Activated CD8-positive, alpha-beta memory T cell treated with anti-CD3 and anti-CD28 coated beads for 1 hour (primary cell): ENCODE measurements at places on chromosomes 12 and 14.
A peak's percentile ranks its signal among the peaks of the same experiment; 100 is the strongest.

DNA sequence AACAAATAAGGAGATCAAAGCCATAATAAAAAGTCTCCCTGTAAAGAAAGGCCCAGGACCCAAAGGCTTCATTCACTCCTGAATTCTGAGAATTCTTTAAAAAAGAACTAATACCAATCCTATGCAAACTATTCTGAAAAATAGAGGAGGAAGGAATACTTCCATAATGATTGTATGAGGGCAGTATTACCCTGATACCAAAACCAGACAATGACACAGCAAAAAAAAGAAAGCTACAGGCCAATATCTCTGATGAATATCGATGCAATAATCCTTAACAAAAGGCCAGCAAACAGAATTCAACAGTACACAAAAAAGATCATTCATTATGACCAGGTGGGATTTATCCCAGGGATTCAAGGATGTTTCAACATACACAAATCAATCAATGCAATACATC is 457.8 kb upstream of the FBXO33 start:
- no peak for DNase-seq

GRCh38 chr12:43289426-43289801 is 262.6 kb downstream of the ADAMTS20 start:
- no peak for DNase-seq

GRCh38 chr14:22753586-22753985 is 12.9 kb upstream of the OXA1L start:
- DNase-seq = no peak

DNA sequence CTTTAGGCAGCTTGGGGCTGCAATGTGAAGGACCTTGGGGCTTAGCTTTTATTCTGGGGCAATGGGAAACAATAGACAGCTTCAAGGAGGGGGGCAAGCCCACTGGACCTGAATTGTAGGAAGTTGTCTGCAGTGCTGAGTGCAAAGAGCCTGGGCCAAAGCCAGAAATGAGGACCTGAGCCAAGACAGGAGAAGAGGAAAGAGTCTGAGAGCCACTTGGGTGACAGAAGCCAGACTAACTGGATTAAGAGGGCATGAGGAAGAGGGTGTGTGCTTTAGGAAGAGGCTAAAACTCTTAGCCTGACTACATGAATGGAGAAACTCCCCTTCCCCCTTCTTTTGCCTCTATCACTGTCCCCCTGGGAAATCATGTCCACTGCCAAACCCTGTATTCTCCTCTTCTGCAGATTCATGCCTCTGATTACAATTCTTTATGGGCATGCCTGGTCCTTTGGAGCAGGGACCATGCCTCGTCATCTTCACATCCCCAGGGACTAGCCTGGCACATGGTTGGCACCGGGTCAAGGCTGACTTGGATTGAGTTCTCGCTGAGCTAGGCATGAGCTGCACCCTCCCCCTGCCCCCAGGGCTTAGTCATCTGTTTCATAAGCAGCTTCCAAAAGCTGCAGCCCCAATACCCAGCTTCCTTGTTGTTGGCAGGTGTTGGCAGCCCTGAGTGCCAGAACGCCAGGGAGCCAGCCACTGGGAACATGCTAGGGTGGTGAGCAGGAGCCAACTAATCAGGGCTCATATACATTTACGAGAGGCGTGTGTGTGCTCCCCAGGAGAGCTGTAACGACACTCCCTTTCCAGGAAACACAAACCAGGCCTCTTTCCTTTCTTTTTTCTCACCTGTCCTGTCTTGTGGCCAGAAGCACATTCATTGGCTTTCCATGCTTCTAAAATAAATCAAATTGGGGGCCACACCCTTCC is 27.7 kb upstream of the JDP2 start:
- no peak for DNase-seq

DNA sequence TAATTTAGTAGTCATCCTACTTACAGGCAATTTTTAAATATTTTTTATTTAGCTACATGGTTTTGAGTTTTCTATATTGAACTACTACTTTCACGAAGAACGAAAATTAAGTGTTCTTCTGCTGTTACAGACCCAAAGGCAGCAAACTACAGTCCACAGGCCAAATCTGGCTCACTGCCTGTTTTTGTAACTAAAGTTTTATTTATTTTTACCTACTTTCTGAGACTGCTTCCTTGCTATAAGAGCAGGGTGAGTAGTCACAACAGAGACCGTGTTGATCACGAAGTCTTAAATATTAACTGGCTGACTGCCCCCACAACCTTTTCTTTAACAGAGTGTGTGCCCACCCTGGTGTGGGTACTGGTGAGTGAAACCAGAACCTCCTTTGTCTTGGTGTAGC is 11.6 kb downstream of the RBM19 start:
- DNase-seq = no peak

DNA sequence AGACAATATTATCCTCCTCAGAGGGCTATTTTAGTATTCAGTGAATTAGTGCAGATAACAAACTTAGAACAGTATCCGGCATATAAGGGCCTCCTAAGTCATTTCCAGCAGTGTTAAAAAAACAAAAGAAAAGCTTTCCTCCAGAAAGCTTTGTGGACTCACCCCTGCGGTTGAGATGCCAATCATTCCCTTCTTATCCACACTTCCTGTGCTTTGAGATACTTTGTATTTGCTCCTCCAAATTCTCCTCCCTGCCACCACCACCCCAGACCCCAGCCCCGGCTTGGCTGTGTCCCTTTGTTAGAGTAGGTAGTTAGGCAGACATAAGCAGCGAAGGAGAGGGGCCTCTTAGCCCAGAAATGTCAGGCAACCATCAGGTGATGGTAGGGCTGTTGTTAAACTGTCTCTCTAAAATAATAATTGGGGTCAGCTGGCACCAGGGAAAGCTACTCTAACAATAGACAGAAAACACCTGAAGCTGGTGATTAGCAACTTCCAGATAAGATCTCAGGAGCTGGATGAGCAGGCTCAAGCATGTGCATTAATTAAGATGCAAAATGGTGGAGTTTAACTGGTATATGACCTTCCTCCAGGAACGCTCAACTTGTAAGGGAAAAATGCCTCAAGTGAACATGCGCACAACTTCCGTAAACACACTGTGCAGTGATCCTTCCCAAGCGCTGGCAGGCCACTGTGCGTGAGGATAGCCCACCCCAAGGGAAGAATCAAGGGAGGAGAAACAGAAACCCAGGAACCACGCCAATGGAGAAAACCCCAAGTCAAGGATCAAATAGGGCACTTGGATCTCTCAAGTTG is 152.1 kb upstream of the EEA1 start:
- DNase-seq = no peak

- DNase-seq = no peak
These were observed 12.1 kb upstream of the GPX2 start for GRCh38 chr14:64954491-64955240.

- no peak for DNase-seq
These were observed 15.9 kb downstream of the WSCD2 start for GRCh38 chr12:108145011-108145410.

GRCh38 chr14:33352821-33353220 is 414.1 kb downstream of the NPAS3 start:
- DNase-seq = no peak

- DNase-seq = no peak
These were observed 9.4 kb upstream of the MORN3 start for GRCh38 chr12:121678716-121679300.

GRCh38 chr12:20588042-20588441 is 107.1 kb upstream of the SLCO1C1 start:
- DNase-seq = no peak

- no peak for DNase-seq
These were observed 17.4 kb downstream of the KRT76 start for GRCh38 chr12:52759695-52760094.

DNA sequence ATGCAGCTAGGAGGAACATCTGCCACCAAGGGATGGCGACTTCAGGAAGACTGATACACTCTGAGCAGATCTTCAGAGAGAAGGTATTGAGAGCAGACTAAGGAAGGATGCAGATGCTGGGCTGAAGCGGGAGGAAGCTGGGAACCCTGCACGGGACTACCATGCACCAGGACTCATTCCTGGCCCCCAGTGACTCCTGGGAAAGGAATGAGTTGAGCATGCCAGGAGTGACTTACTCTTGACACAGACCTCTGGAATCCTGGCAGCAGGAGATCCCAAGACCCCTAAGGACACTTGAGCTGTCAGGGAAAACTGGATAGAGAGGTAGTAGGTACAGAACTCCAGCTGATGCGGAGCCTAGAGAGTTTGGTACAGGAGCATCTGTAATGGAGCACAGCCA is 336.1 kb downstream of the RPS29 start:
- no peak for DNase-seq

DNA sequence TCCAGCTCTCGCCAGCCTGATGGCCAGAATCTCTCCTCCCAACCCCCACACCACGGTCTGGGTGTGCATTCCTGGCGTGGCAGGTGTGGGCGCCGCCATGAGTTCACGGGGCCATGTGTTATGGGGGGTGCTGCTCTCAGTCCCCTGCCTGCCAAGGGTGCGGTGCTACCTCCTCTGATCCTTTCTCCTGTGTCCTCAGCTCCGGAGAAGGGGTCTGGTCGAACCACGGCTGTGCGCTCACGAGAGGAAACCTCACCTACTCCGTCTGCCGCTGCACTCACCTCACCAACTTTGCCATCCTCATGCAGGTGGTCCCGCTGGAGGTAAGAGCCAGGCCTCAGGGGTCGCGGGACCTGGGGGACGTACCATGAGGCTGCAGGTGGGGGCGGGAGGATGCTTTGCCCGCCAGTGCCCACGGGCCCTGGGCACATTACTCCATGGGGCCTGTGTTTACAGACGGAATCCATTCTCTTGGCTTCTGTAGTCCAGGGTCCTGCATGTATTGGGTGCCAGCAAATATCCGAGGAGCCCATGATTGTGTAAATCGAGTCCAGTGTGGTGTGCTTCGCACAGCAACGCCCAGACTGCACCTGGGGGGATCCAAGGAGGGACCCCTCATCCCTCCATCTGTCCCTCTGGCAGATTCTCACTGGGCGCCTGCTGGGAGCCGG is 130.8 kb downstream of the ADGRD1 start:
- no peak for DNase-seq

DNA sequence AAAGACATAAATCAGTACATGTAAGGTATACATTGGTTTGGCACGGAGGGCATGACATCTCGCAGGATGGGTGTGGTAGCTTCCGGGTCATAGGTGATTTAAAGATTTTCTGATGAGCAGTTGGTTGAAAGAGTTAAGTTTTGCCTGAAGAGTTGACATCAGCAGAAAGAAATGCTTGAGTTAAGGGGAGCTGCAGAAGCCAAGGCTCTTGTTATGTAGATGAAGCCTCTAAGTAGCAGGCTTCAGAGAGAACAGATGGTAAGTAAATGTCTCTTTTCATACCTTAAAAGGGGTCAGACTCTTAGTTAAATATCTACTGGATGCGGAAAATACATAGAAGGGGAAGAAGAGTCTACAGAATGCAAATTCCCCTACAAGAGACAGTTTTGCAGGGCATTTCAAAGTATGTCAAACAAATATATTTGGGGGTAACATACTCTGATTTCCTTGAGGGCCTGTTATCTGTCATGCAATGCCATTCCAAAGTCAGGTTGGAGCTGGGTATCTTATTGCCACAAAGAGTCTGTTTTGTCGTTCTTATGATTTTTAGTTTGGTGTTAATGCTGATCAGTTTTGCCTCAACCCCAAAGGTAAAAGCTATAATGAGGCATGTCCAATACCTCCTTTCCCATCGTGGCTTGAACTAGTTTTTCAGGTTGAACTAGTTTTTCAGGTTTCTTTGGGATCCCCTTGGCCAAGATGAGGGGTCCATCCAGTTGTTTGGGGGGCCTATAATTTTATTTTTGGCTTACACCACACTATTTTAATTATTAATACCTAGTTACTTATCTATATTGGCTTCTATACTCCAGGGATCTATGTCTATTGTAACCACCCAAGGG is 67.0 kb downstream of the PTHLH start:
- DNase-seq = no peak

- peak; percentile 75 for DNase-seq
These were observed 23.7 kb upstream of the DHRS4 start for GRCh38 chr14:23929822-23930294.

- no peak for DNase-seq
These were observed 7.7 kb downstream of the RACGAP1 start for GRCh38 chr12:50017641-50018040.

DNA sequence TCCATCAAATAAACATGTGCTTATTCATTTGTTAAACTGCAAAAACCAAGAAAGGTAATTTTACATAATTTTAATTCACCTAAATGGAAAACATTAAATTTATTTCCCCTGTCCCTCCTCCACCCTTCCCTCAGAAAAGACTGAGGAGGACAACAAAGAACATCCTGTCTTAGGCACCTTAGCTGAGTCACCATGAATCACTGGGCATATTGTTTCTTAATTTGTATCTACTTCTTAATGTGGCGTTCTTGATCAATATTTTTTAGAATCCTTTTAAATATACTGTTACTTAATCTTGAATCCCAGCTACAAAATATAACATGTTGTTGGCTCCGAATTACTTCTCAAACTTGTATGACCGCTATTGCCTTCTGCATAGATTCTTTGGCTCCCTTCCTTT is 23.5 kb downstream of the SIX6 start:
- no peak for DNase-seq

DNA sequence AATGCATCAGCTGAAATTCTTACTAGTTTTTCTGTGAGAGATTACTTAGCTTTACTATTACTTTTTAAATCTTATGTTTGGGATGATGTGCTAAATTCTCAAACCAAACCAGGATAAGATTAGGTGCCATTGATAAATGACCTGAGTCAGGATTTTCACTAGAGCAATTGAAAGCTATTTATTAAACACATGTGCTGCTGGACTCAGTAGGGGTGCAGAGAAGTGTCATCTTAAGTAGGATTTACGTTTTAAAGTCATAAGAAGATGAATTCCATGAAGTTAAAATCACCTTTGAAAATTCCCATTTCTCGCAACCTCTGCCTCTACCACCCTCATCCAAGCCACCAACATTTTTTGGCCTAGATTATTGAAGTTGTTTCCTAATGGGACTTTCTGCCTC is 8.8 kb downstream of the TMEM263 start:
- DNase-seq = no peak

DNA sequence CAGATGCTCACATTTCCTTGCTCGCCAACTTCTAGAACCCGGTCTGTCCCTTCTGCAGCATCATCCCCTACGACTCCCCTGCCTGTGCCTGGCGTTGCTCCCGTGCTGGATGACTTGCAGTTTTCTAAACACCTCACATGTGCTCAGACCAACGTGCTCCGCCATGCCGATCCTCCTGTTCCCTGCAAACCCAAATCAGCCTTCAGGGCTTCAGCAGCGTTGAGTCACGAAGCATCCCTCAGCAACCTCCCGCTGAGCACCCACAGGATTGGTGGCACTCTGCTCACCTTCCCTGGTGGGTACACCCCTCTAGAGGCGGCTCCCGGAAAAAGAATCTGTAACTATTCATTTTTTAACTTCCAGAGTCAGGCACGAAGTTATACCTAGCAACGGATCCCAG is 2.8 kb upstream of the PIWIL1 start:
- DNase-seq = no peak
